ENCODE measurements at places on chromosomes 3 and 15.

GRCh38 chr15:44328135-44328534 is 39.6 kb downstream of the GOLM2 start:
- DNase-seq: no peak

DNA sequence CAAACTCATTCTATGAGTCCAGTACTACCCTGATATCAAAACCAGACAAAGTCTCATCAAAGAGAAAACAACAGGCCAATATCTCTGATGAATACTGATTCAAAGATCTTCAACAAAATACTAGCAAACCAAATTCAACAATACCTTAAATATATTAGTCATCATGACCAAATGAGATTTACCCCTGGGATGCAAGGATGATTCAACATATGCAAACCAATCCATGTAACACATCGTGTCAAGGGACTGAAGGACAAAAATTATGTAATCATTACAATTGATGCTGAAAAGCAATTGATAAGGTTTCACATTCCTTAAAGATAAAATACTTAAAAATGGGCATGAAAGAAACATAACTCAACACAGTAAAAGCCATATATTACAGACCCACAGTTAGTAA is 1476.9 kb downstream of the SI start:
- no peak for DNase-seq

- no peak for DNase-seq
Measured at GRCh38 chr3:167762296-167762695, 26.8 kb downstream of the SERPINI1 start.

- no peak for DNase-seq
Measured at GRCh38 chr15:93422476-93422875, 333.5 kb upstream of the RGMA start.

DNA sequence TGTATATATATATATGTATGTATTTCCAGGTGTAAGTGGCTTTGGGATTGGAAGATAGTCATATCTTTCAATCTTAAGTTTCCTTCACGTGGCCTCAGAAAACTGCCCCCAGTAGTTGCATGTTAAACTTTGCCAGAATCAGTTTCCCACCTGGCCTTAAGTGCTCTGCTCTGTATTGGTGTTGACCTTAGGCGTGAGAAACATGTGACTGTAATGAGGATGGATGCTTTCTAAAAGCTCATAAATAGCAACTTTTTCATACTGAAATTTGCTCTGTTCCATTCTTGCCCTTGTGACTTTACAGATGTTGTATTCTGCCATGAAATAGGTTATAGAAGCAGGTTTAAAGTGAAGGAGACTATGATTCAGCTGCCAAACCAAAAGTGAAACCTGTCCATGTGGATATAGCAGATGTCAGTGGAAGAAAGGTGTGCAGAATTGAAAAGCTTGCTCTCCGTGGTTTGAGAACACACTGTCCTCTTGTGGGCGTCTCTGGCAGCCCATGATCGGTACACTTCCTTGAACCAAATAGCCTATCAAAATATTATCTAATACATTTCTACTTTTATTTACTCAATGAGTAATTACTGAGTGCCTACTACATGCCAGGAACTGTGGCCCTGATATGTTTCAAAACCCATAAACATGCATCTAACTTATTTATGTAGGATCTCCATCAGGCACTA is 15.8 kb downstream of the SCG5 start:
- DNase-seq: no peak

DNA sequence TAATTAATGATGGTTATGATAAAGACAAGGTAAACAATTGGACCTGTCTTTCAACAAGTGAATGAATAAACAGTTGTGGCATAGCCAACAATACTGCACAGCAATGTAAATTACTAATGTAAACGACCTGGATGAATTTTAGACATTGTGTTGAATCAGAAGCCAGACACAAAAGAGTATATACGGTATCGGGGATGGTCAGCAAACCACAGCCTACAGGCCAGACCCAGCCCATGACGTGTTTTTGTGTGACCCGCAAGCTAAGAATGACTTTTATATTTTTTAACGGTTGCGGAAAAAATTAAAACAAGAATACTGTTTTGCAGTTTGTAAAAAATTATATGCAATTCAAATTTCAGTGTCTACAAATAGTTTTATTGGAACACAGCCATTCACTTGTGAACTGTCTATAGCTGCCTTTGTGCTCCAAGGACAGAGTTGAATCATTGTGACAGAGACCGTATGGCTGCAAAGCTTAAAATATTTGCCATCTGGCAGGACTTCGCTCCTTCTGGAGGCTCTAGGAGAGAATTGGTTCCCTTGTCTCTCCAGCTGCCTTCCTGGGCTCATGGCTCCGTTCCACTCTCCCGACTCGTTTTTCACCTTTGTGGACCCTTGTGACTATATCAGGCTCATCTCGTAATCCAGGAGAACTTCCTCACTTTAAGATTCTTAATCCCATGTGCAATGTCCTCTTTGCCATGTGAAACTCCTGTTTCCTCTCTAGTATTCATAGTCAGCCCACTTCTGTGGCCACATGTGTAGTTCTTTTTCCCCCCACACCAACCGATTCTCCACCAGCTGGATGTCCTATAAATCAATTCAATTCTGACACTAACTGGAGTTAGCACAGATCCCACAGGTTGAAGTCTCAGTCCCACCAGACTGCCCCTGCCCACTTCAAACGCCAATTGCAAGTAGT is 72.7 kb downstream of the CMTM8 start:
- no peak for DNase-seq

DNA sequence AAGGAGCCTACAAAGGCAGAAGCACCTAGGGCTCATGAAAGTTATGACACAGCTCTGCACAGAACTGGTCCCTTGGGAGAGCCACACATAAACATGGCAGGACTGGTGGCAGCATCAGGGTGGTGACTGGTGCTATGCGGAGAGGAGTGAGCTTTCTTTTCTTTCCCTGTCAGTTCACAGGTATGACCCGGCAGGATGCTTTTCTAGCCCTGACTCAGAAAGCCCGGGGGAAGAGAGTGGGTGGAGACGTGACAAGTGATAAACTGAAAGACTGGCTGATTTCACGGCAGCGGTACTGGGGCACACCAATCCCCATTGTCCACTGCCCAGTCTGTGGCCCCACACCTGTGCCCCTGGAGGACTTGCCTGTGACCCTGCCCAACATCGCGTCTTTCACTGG is 103.0 kb downstream of the LARS2 start:
- DNase-seq: no peak

DNA sequence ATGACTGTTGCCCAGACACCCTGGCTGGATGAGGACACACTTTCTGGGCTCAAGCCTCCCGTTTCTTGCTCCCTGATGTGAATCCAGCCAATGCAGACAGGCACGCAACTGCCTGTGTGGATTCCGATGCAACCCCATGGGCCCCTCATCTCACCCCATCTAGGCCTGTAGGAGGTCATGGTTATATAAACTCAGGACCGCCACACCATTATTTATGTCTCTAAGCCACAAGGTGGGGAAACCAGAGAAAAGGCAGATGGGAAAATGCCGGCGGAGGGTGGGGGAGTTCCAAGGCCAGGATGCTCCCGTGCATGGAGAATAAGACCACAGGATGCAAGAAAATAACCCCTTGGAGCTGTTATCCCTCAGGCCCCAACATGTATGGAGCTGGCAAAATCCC is 2.0 kb downstream of the MESP1 start:
- no peak for DNase-seq

DNA sequence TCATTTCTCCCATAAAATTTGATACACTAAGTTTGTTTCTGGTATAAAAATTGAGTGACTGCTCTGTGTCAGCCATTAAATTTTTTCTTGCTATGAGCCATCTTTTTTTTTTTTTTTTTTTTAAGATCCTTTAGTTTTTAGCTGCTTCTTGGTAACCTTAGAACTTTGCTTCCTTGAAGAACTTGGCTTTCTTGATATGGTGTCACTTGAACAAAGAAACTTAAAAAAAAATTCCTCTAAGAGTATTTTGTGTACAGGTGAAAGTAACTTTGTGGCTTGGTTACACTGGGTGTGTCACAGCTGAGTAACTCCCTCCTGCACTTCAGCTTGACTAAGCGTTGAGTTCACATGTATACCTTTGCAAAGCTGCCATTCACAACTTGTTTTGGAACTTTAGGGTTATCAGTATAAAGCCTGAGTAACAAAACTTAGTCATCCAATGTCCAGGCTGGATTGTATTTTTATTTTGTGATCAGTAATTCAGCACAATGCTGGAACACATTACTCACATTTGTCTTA is 6.5 kb downstream of the CHD2 start:
- DNase-seq: no peak

GRCh38 chr3:136671921-136672320 is 80.3 kb downstream of the STAG1 start:
- no peak for DNase-seq

GRCh38 chr15:27951191-27951890 is 147.8 kb downstream of the OCA2 start:
- no peak for DNase-seq

DNA sequence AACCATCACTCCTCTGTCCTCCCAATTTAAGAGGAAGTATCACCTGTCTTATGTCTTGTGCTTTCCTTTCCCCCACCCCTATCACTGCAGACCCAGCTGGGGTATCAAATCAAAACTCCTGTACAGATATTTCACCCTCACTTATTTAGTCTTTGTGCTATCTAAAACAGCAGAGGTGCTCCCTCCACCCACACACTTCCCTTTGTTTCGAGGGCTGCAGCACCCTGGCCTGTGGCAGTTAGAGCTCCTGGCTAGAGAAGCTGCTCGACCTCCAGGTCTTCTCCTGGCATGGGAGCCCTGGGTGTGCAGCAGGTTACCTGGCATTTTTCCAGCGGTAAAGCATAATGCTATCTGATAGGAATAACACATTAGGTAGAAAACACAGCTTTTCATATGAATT is 181.4 kb upstream of the BCL6 start:
- DNase-seq: no peak

- no peak for DNase-seq
Measured at GRCh38 chr3:23203708-23204330, 692 bp downstream of the UBE2E2 start.

DNA sequence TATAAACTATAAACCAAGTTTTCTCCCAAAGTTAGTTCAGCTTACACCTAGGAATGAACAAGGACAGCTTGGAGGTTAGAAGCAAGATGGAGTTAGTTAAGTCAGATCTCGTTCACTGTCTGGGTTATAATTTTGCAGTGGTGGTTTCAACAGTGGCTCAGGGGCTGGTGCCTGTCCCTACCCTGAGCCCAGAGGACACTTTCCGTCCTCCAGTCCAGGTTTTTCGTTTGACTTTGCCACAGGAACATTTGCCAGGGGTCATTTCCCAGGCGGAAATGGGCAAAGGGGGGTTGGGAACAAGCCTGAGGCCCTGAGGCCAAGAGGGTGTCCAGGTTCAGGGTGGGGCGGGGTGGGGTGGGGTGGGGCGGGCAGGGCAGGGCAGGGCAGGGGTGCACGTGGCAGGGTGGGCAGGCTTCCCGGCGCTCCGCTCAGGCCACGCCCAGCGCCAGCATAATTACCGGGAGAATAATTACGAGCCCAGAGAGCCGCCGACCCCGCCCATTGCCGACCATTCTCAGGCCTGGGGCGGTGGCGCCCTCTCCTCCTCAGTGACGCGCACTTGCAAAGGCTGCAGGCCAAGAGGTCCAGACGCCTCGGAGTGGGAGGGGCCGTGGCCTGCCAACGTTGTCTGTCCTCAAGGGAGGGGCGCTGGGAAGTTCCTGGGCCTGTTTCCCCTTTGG is 70.4 kb downstream of the KLF13 start:
- peak; percentile 48 for DNase-seq

- DNase-seq: no peak
Measured at GRCh38 chr15:68214838-68215254, 9.7 kb upstream of the CALML4 start.

DNA sequence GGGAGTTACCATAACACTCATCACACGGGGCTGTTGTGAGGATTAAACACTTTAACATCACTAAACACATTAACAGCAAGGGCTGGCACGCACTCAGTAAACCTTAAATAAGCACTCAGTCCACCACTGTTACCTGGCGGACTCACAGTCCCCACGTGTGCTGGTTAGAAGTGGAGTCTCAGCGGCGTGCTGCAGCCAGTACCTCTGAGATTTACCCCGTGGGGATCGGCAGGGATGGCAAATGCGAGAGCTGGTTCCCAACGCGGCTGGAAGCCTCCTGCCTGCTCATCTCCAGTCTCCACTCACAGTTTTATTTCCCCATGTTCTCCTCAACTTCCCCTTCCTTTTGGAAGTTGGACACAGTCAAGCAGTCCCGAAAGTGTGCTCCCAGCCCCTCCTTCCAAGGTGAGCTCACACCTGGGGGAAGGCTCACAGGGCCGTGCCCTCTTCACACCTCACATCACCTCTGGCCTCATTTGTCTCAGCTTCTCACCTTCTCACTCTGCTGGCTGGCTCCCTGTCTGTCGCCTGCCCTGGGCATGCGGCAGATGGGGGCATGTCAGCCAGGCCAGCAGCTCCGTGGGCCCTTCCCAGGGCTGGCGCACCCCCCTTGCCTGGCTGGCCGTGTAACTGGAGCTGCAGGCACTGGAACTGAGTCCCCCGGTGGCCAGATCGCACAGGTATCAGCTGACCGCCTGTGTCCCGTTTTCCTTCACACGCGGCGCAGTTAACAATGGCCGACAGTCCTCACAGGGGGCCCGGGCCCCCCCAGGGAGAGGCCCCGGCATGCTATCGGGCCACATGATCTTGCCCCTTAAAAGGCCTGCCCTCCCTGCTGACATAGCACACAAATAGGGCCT is 87.1 kb downstream of the WNT7A start:
- DNase-seq: no peak

- DNase-seq: no peak
Measured at GRCh38 chr3:10855083-10855870, 39.2 kb downstream of the SLC6A11 start.

DNA sequence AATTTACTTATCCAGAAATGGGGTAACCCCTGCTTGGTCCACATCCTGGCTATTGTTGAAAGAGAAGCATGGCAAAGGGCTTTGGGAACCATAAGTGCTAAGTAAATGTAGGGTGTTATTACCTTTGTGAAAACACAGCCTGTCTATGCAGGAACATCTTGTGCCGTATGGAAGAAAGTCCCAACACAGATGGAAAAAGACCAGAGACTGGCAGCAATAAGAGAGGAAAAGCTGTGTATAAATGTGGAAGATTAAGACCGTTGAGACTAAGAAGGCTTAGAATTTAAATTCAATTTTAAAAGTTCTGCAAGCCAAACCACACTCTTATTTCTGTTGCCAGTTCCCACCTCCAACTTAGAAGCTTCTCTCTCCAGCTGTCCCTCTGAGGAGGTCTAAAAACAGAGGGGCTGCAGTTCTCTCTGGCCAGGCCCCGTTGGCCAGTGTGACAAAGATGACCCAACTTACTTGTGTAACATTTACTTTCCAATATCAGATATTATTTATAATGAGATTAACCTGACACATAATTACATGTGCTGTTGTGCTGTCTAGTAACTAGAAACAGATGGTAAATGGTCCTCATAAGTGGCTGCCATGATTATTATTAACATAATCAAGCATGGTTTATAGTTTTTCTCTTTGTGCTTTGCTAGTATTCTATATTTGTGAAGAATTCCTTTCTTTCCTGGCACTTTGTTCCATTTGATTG is 7.0 kb downstream of the MINDY4B start:
- no peak for DNase-seq

GRCh38 chr3:15812183-15812582 is 14.4 kb upstream of the ANKRD28 start:
- DNase-seq: no peak

GRCh38 chr15:91624353-91624968 is 229.0 kb upstream of the SLCO3A1 start:
- no peak for DNase-seq

GRCh38 chr15:70222606-70223005 is 124.9 kb upstream of the TLE3 start:
- no peak for DNase-seq

Data from skeletal muscle cell (primary cell).